ENCODE measurements at places on chromosomes 5 and 9.

DNA sequence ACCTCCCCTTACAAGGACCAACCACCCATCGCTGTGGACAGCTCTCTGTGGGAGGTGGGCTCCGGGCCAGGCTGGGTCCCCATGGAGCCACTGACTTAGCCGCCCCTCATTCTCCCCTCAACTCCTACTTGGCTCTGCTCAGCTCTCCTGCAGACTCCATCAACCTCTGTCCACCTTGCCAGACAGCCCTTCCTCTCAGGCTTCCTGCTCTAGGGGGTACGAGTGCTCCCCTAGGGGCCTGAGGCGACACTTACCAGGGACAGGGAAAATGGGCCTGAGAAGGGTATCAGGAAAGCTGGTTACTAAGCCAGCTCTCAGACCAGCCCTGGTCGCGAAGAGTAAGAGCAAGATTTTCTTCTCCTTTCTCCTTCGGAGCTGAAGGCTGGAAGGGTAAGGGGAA, 43.9 kb downstream of the SHB start:
- DNase-seq: no peak

- DNase-seq: no peak
Observed at GRCh38 chr5:135822286-135822685, 12.2 kb upstream of the SLC25A48 start.

DNA sequence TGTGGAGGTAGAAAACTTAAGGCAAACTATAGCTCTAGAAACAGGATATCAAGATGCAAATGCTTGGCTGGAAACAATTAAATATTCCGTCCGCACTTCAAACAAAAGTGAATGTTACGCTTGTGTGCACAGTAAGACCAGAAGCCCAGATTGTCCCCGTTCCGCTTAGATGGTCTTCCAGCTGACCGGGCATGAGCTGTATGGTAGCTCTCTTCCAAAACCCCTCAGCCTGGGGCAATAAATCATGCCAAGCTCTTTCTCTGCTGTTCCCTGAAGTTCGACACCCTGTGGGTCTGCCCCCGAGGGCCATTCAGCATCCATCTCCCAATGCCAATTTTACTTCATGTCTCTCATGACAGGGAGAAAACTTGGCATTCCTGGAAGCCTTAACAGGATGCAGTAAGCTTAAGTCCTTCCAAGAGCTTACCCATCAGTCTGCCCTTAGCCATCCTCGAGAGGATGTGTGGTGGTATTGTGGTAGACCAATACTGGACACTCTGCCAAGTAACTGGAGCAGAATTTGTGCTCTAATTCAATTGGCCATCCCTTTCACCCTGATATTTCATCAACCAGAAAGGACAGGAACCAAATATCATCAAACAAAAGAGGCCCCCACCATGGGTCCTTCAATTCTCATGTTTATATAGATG, 70.7 kb upstream of the RANBP6 start:
- DNase-seq: no peak

GRCh38 chr5:168114444-168115017, 176.9 kb upstream of the WWC1 start:
- peak; percentile 52 for DNase-seq

- no peak for DNase-seq
Observed at GRCh38 chr5:66113160-66113559, 30.9 kb upstream of the SREK1 start.

DNA sequence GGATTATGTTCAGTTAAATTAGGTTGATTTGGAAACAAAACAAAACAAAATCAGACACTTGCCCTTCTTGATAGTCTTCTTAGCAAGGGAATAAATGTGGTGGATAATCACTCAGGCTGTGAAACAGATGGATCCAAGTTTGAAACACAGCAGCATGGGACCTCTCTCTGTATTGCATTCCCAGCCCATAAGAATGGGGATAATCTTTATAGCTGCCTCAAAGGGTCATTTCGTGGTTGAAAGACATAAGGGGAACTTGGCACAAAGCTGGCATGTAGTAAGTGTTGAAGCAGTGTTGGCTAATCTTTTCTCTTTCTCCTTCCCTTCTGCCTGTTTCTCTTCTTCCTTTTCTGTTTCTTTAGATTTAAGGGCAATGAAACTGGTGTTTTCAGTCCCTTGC, 333.9 kb upstream of the TLE4 start:
- DNase-seq: peak; percentile 86

DNA sequence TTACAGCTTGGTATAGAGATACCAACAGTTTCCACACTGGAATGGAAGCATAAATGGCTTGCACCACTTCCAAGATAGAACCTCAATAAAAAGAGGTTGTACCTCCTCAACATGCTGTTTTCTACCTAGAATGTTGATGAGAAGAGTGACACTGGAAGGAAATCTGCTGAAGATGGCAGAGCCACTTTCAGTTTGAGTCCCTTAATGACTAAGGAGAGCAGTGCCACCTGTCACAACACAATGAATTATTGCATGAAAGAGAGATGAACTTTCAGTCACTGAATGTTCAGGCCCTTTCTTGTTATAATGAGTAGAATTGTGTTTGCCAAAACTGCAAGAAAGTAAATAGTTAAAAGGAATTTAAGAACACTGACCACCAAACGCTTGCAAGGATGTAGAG, 958.5 kb downstream of the DTWD2 start:
- no peak for DNase-seq

DNA sequence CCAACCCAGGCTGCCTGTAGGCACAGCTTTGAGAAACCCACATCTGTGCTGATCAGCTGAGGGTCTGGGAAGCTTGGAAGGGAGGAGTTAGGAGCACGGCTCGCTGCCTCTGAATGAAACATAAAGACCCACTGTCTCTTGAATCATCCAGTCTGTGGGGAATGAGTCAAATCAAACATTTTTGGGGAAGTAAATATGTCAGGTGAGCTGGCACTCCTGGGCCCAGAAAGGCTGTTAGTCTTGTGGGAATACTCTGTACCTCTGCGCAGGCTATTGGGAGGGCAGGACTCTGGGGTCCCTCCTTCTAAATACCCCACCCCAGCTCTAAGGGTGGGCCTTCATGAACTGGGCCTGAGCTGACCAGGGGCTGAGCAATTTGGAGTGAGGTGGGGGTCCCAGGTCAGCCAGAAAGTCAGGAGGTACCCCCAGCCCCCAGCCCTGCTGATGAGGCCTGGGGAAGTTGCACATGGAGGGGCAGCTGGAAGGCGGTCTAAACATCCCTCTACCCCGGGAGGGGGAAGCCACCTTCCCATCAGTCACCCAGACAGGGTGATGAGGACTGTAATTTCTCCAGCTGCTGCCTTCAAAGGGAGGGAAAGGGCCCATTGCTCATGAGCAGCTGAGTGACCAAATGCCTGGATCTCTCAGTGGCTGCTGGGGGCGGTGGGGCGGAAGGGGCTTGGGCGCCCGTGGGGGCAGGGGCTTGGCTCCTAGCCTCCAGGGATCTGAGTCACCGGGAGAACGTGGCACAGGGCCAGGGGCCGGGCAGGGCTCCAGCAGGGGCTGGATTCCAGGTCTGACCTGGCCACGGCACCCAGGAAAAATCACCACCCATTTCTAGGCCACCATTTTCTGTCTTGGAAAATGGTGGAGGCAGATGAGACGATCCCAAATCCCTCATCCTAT, 10.8 kb downstream of the FIBCD1 start:
- DNase-seq: no peak

- no peak for DNase-seq
Observed at GRCh38 chr5:65695162-65695755, 26.6 kb downstream of the SGTB start.

DNA sequence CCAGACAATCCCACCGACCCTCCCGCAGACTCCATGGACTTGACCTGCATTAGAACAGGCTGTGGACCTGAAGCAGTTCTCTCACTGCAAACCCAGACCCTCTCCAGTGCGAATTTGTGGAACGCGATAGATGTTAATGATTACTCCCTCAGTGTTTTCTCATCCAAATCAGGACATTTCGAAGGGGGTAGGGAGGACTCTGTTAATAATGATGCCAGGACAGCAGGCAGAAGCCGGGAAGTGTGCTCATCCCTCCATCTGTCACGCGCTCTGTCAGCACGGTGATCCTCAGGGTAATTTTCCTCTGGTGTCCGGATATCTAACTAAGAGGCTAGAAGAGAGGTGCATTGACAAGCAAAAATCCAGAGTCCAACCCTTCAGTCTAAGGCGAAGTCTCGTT, 18.8 kb downstream of the RAPGEF1 start:
- no peak for DNase-seq

DNA sequence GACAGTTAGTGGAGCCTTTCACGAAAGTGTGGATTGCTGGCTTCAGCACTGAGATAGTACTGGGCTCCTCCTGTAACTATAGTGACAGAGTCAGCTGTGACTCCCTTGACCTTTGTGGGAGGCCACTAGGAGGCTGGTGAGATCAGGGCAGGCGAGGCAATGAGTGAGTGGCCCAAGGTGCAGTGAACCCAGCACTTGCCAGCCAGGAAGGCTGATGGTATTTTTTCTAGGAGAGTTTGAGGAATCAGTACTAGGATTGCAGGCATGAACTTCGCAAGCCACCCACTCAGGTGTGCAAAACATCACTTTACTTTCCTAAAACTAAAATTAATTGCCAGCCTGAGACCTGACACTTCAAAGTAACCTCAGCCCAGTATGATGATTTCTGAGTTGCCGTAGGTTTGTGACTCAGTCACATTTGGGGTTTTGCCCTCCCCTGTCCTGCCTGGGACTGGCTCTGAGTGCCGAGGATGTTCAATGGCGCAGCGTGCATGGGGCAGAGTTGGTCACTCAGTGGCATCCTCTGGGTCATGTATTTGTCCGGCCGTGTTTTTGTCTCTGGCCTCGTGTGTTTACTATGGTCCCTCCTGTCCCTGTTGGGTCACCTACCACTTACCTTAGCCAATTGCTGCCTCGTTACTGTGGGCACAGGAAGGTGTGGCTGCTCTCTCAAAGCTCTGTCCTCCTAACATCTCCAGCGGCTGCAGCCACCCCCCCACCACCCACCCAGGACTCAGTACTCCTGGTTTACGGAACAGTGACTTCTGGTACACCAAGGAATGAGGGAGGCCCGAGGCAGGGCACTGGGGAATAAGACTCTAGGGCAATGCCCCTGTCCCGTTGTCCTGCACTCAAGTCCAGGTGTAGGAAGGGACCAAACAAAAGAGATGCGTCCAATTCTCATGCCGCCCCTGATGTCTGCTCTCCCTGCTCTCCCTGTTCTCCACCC, 67.2 kb downstream of the IL31RA start:
- no peak for DNase-seq

DNA sequence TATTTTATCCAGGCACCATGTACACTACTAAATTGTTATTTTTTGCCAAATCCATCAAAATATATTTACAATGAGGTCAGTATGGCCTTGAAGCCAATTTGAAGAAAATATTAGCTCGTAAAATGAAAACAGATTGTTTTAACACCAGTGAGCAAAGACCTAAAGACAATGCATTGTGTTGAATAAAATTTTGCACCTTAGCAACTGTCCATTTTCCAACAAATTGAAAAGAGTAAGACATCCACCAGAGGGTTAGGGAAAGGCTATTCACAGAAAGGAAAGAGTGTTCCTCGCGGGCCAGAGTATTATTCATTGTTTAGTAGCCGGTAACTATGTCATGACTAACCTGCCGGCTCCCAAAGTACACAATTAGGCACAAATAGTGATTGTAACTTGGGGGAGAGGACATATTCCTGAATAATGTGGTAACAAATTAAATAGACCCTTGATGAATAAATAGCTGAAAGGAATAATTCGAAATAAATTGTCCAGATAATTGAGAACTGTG, 213.3 kb downstream of the DNAH5 start:
- no peak for DNase-seq

- DNase-seq: peak; percentile 53
Observed at GRCh38 chr9:93365427-93366118, 85.9 kb upstream of the FAM120A start.

GRCh38 chr5:146523698-146524097, 7.7 kb upstream of the GPR151 start:
- no peak for DNase-seq

DNA sequence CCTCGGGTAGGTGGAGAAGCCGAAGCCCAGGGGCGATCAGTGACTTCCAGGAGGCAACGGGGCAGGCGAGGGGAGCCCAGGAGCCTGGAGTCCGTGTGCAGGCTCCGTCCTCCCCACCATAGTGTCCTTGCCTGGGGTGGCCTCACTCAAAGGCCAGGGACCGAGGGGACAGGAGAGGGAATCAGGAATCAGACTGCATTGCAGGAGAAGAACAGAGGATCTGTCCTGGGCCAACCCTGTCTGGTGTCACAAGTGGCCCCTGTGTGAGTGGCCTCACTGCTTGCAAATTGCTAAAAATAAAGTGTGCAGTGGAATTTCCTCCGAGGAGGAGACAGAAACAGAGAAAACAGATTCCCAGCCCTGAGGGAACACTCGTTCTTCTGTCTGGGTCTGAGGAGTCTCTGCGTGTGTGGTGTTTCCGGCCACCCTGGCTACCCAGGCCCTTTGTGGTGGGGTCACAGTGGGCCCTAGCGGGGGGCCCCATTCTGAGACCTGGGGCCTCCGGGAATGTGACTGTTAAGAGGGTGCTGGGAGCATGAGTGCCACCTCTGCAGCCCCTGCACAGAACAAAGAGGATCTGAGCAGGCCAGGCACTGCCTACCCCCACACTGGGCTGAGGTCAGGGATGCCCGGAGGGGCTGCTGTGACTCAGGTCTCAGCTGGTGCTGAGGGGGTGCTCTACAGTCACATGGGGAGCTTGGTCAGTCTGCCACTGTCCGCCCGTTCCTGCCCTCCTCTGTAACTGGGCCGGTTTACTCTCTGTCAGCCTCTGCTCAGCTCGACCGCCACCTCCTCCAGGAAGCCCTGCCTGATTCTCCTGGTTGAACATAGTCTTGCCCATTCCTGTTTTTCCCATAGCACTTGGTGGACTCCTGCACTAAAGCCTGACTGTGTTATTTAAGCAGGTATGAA, 7.4 kb downstream of the TRAF1 start:
- DNase-seq: no peak

DNA sequence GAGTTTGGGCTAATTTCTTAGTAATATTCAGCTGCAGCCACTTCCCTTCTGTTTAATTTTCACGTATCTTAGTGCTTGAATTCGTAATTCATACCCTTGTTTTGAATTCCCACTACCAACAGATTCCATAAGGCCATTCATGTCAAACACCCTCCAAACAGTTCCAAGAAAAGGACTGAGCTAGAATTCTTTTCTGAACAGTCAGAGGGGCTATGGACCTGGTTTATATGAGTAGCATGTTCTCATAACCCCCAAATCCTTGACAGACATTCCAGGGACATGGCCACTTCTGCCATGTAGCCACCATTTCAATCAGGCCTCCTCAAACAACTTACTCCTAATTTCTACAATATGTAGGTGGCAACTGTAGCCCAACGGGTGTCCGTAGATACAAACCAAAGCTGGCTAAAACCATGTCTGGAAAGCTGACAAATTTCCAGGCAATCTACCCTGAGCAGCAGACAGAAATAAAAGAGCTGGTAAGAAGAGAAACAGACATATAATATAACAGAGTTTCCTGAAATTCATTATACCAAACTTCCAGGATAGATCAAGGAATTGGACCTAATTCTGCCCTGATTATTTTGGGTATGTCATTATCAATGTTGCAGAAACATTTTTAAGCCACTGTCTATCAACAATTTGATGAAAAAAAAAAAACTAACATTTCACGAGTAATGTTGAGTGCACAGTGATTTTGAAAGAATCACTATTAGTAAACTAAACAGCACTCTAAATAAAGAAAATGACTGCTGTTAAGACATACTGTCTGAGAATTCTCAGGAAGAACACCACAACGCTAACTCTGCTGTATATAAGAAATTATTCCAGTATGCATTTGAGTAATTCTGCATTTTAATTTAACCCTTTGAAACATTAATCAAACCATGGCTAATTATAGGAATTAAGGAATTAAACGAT, 40.7 kb downstream of the EBF1 start:
- DNase-seq: no peak

All from MV-4-11 (cell line).